Activated T-helper 1 cell treated with Interleukin-2 at 50 U/mL for 16 hours (primary cell): ENCODE measurements at places on chromosomes 3 and 15.

DNA sequence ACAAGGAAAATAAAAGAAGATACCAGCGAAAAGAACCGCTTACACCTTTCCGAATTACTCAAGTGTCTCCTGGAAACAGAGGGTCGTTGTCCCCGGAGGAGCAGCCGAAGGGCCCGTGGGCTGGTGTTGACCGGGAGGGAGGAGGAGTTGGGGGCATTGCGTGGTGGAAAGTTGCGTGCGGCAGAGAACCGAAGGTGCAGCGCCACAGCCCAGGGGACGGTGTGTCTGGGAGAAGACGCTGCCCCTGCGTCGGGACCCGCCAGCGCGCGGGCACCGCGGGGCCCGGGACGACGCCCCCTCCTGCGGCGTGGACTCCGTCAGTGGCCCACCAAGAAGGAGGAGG, 325 bp downstream of the ALCAM start:
- no peak for DNase-seq

DNA sequence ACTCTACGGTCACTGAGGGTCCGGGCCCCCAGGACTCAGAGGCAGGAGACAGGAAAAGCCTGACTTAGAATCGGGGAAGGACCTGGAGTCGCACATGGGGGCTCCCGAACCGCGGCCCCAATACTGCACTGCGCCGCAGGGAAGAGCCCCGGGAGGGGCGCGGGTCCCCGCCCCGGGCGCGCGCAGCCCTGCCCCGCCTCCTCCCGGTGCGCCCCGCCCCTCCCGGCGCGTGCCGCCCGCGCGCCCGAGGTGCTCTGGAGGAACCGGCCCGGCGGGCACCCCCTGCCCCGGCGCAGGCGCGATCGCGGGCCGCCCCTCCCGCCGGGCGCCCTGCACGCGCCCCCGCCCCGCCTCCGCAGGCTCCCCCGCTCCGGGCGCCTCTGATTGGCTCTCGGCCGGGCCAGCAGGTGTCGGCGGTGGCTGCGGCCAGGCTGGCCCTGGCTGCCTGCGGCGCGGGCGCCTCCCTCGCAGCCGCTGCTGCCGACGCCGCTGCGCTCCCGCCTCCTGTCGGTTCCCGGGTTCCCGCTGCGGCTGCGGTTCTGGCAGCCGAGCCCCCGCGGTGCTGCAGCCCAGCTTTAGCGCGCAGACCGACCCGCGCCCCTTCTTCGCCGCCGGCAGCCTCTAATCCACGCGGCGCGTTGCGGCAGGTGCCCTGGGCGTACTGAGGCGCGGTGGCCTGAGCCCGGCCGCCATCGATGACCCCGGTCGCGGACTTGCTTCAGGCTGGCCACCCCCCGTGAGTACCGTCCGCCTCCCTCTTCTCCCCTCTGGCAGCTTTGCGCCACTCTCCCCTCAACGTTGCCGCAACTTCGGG, at the start of gene MYRIP:
Gene MYRIP (plus strand): TSS at position 429 of the 814 bp plus-strand sequence. CDS start 91,208 bp downstream, outside the sequence.
- no peak for DNase-seq

DNA sequence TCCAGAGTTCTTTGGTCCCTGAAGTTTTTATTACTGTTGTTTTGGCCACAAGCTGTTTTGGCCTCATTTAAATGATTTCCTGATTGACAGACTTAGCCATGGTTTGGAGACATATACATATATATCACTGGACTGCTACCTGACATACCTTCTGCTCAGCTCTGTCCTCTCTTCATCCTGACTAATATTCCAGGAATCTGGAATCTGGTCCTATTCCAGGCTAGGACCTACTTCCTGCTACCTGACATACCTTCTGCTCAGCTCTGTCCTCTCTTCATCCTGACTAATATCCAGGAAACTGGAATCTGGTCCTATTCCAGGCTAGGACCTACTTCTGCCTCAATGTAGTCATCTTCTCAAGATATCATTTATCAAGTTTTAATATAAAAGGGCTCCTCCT, 724.4 kb upstream of the ROBO1 start:
- DNase-seq: no peak

GRCh38 chr15:85800478-85801123, 5.9 kb upstream of the KLHL25 start:
- DNase-seq: no peak

GRCh38 chr3:155110022-155110421, 29.9 kb downstream of the MME start:
- DNase-seq: no peak

DNA sequence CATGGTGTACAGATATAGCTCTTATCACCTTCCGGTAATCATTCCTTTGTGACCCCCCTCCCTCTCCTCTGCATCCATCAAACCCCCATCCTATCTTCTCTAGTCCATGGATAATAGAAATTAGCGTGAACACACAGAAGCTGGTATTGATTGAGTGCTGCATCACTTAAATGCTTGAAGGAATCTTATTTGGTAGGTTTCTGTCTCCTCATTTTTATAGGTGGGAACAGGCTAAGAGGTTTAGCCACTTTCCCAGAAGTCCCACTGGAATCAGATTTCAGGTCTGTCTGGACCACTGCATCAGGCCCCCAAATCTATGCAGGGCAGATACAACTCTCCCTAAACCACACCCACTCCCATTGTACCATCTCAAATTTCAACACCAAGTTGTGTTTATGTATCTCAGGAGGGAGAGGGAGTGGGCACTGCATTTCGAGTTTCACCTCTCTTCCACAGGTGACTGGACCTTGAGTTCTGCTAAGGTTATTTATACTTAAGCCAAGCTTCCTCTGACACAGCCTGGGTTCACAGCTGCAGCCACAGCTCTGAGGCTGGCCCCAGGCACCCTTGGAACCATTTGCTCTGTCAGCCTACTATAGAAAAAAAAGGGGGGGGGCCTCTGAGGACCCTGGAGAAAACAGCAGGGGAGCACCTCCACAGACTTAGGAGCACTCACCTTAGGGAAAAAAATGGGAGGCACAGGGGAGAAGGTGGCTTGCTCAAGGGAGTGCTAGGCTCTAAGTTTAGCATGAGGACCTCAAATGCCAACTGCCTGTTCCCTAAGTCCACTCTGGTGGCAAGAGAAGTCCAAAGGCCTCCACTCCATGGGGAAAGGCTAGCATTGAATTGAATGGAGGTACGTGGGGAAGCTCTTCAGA, 2.1 kb upstream of the NMB start:
- DNase-seq: no peak

GRCh38 chr15:88745696-88746095, 57.5 kb upstream of the ACAN start:
- DNase-seq: no peak

DNA sequence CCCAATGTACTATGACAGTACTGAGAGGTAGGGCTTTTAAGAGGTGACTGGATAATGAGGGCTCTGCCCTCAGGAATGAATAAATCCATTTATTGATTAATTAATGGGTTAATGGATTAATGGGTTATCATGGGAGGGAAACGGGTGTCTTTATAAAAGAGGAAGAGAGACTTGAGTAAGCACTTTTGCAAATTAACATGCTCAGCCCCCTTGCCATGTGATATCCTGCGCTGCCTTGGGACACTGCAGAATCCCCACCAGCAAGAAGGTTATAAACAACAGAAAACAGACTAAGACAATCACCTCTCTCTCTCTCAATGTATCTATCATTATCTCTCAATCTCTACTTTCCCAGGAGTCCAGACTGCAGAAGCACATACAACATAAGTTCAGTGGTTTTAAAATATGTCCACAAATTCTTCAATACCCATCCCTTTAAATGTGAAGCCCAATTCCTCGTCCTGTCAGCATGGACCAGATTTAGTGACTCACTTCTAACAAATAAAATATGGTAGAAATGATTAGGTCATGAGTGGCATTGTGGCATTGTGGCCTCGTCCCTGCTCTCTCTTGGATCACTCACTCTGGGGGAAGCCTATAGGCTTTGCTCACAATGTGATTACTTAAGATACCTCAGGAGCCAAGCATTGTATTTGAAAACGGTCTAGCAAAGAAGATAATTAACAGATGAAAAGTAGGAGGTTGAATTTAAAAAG, 40.0 kb upstream of the IL12A start:
- no peak for DNase-seq

DNA sequence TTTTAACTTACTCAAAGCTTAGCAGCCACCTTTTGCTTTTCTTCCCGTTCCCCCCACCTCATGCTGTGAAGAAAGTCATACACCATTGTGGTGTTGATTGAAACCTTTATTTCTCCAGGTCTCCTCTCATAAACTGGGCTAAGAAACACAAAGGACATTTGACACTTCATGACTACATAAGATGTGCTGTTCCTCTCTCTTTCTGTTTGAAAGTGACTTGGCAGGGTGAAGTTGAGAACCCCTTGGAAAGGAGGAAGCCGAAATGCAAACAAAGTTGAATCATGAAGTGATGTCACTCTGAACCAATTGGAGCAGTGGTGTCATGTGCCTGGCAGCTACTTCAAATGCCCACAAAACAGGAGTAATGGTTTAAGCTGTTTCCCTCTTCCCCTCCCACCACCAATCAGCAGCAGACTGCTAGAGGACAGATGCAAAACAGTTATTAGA, 174.7 kb downstream of the IGF1R start:
- DNase-seq: no peak

DNA sequence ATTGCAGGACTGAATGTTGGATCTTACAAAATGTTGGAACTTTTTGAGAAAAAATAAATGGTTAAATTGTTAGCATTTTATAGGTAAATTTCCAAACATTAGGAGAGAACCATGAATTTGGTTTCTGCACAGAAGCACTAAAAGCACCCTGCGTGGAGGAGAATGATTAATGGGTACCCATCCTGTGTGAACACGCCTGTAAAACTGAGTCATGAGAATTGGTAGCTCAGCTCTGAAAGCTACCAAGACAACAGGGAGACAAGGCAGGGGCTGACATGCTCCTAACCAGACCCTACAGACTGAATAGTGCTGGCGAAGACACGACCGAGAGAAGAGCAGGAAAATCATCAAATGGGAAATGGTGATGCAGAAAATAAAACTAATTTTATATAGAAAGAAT, 32.4 kb upstream of the MTMR10 start:
- no peak for DNase-seq

- DNase-seq: no peak
Observed at GRCh38 chr15:49435174-49435573, 12.1 kb downstream of the FGF7 start.

GRCh38 chr15:94576889-94577533, 345.6 kb downstream of the MCTP2 start:
- DNase-seq: no peak

- DNase-seq: no peak
Observed at GRCh38 chr15:46701896-46702295, 1015.4 kb upstream of the SEMA6D start.

DNA sequence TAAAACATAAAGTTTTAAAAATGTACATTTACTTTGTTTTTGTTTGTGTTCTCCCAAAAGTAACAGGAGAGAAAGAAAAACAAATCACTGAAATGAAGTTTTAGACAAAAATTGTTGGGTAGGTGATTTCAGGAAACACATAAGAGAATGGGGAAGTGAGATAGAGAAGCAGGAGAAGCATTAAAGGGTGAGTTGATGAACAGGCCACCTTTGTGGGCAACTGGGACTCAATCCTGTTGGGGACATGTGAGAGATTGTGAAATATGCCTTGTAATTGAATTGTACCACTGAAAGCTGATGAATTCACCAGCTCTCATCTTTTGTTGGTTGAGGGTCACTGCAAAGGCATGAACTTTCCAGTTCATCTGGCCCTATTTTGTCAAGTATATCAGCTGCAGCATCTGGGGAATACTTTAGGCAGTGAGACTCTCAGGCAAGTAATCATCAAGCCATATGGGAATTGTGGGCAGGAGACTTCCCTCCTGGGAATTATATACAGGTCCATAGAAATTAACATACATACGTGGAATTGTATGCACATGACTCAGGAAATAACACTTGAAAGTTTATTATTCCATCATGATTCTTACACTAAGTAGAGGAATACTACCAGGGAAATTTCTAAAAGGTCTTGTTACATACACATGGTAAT, 181.0 kb downstream of the ZBBX start:
- no peak for DNase-seq

GRCh38 chr15:36948982-36949381, 151.4 kb downstream of the MEIS2 start:
- DNase-seq: no peak

DNA sequence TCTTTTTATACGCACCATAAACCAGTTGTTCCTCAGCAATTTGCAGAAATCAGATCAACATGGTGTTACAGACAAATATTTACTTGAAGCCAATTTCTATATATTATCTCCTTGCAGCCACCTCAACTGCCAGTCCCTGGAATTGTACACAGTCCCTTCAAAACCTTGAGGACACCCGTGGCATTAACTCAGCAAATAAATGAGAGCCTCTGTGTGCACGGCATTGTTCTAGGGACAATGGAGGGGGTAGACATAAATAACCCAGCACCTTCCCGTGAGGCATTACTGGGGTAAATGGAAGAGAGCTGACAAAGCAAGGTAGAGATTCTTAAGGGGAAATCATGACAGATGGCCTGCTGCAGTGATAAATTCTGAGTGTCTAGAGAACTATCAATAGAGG, 12.5 kb downstream of the TM2D3 start:
- no peak for DNase-seq

DNA sequence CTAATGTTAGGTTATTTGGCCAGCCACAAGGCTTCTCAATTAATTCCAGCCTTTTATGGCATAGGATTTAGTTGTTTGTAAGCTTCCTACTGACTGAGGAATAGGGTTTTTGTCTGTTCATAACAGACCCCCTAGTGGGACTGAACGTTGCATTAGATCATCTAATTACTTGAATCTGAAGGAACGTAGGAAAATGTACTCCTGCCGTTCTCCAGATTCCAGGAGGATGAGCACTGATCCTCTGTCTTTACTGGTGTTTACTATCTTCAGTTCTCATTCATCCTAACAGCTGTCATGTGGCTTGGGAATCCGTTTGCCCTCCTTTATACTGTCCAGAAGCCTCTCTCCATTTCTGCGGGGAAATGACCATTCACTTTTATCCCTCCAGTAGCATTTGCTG, 52.7 kb downstream of the RAD54L2 start:
- DNase-seq: no peak

DNA sequence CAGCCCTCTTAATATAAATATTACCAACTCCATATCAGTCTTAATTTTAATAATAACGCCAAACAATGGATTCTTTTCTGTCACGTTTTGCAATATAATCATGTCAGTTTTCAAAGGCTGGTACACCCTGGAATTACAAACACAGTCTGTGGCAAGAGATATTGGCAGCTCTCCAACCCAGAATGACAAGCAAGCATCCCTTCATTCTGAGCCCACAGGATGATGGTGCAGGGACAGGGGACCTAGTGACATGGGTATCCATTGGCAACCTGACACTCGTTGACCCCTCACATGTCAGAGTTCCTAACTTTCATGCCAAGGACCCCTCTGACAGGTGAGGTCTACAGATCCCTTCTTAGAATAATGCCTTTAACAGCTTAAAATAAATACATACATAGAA, 154.5 kb upstream of the TSC22D2 start:
- no peak for DNase-seq

GRCh38 chr15:52798529-52799101, 8.5 kb upstream of the ONECUT1 start:
- DNase-seq: no peak

DNA sequence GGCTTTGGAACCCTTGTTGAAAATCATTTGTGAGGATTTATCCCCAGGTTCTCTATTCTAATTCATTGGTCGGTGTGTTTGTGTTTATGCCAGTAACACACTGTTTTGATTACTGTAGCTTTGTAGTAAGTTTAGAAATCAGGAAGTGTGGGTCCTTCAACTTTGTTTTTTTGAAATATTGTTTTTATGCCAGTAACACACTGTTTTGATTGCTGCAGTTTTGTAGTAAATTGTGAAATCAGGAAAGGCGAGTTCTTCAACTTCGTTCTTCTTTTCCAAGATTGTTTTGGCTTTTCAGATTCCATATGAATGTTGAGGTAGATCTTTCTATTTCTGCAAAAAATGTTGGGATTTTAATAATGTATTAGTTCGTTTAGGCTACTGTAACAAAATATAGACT, 314.6 kb downstream of the RPLP1 start:
- DNase-seq: no peak

GRCh38 chr3:41434781-41435180, 235.5 kb downstream of the CTNNB1 start:
- DNase-seq: no peak
